ENCODE measurements at places on chromosomes 1 and 21.

DNA sequence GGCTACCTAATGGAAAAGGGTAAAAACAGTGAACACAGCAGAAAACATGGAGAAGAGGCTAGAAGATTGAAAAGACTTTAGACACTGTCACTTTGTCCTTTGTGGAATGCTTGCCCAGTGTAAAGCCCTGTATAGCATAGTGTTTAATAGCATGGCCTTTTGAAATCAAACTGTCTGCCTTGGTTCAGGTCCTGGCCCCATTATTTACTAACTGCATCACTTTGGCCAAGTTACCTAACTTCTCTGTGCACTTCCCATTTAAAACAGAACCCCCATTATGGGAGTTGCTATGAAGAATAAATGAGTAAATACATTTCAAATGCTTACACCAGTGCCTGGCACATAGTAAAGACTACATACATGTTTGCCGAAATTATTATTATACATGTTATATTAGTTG is 12.1 kb downstream of the PHC2 start:
- no peak for DNase-seq

DNA sequence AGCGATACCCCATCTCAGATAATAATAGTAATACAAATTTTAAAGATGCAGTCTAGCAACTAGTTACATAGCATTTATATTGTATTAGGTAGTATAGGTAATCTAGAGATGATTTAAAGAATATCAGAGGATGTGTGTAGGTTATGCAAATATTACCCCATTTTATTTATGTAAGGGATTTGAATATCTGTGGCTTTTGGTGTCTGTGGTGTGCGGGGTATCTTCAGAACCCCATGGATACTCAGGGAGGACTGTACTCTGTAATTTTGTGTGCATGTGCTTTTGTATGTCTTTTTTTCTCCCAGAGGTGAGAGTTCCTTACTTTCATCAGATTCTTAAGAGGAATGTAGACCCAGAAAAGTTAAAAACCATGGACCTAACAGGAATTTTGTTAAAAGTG is 12.8 kb downstream of the RNF2 start:
- DNase-seq: no peak

- DNase-seq: no peak
These were observed 411.0 kb downstream of the LMO4 start for GRCh38 chr1:87739704-87740103.

- no peak for DNase-seq
These were observed 53.6 kb upstream of the A3GALT2 start for GRCh38 chr1:33374336-33375105.

GRCh38 chr1:177340601-177341067 is 169.9 kb downstream of the BRINP2 start:
- DNase-seq: no peak

DNA sequence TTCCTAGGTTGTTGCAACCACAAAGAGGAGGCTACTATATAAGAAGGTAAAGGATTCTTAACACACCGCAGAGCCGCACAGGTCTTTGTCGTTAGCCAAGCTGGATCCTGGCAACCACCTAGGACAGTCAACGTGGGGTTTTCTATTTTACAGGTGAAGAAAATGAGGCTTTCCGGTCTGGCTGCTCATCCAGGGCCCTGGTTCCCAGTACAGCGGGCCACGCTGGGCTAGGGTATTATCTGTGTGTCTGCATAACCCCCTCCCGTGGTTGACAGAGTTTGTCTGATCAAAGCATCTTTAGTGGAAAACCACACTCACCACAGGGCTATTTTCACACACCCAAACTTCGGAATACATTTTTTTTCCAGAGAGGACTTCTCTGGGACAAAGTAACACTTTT is 39.0 kb upstream of the PDE9A start:
- DNase-seq: no peak

- DNase-seq: no peak
These were observed 15.3 kb downstream of the CD55 start for GRCh38 chr1:207336559-207337467.

- no peak for DNase-seq
These were observed 72.4 kb downstream of the CLCA4 start for GRCh38 chr1:86619313-86619712.

DNA sequence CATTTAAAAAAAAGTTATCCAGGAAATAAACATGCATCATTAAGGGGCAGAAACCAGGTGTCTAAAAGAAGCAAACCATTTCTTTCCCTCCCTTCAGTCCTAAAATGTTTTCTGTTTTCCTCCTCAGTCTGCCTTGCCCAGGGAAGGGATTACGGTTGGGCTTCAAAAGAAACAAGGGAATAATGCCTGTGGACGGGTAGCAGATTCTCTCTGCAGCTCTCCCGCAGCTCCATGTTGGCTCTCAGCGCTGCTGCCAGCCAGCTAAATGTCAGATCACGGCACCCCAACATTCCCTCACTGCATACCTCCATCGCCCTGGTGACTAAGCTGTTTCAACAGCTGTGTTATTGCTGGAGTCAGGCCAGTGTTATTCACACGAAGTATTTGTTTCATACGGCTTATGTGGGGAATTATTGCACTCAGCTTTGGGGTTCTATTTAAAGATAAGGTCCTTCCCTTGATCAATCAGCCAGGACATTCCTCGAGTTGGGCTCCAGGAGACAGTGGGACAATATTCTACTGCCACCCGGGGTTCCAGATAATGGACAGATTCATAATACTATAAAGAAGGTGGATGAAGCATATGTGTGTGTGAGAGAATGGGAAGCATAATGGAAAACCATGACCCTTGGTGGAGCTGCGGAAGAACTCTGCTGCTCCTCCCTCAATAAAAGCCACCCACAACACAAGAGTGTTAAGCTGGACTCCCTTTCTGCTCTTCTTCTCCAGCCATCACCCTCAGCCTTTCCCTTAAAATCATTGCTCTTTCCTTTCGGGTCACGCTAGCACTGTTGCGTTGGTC is 58.2 kb downstream of the WLS start:
- DNase-seq: no peak

DNA sequence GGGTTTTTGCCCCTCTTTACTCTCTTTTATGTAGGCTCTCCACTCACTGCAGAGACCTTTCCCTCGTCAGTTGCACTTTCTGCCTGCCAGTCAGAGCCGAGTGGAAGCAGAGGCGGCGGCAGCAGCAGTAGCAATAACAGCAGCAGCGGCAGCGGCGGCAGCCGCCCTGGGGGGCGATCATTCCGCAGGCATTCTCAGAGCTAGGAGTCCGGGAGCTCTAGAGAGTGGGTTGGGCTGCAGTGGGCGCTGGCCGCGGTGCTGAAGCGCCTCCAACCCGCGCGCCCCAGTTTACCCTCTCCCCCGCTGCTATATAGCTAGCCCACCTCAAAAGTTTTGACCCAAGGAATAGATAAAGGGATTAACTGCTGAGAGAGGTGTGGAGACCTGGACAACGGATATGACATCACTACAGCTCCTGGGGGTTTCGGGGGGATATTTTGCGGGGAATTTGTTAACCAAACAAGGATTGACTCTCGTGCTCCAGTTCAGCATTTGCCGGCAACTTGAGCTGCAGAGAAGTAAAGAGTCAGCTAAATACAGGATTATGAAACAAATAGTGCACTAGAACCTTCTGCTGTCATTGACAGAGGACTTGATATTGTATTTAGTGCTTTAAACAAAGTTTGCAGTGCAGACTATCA is at the start of gene OLFM3:
TSS of gene OLFM3 (minus strand) at position 102 of the 641 bp plus-strand sequence.
- DNase-seq: no peak

- no peak for DNase-seq
These were observed 14.1 kb downstream of the ADGRB2 start for GRCh38 chr1:31749785-31750735.

- DNase-seq: no peak
These were observed 6.9 kb downstream of the RGS4 start for GRCh38 chr1:163076044-163076443.

DNA sequence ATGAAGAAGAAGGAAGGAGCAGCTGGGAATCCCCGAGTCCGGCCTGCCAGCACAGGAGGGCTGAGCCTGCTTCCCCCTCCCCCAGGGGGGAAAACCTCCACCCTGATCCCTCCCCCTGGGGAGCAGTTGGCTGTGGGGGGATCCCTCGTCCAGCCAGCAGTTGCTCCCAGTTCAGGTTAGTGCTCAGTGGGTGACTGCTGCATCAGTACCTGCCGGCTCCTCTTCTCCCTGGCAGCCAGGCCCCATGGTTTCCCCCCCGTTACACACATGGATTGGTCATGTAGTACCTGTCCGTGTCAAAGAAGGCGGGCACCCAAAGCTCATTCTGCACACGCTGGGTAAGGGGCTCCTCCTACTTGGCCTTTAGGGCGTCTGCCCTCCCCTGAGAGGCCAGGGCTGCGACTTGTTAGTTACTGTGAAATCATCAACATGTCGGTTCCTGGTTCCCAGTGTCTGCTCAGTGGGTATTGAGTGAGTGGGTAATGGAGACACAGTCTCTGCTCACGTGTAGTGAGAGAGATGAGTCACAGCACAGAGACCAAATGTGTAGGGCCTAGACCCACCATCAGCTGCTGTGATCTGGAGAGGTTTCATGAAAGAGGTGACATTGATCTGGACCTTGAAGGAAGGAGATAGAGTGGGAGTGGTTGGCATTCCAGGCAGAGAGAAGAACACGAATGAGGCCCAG is 11.5 kb downstream of the NECAP2 start:
- DNase-seq: no peak

- DNase-seq: no peak
These were observed 242.5 kb upstream of the SGIP1 start for GRCh38 chr1:66291531-66291864.

GRCh38 chr1:98733782-98734112 is 72.2 kb downstream of the SNX7 start:
- no peak for DNase-seq

GRCh38 chr1:22635436-22635835 is 992 bp upstream of the C1QA start:
- no peak for DNase-seq

DNA sequence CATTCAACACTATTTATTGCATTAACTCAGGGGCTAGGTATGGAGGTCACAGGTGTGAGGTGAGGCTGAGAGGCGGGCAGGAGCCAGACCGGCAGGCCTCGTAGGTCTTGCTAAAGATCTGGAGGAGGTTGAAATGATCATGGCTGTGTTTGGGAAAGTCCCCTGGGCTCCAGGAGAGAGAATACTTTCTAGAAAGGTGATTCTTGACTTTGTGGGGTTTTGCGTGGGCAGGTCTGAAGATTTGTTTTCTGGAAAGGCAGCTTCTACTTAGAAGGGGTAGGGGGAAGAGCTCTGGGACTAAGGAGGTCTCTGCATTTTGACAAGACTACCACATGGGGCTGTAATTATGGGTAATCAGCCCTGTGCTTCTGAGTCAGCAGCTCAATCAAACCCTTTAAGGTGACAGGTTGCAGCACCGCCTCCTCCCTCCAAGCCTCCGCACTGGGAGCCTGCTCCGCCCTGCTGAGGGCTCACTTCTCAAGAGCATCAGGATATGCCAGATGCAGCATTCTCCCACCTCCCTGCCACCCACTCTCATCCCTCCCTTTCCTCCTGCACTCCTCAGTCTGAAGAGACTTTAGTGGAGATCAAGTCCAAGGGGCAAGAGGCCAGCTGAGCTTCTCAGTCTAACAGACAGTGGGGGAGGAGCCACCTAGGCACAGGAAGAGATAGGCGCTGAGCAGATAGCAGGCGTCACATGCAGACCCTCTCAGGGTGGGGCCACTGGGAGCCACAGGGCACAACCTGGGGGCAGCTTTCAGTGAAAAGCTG is 30.5 kb downstream of the SLC30A1 start:
- DNase-seq: no peak

GRCh38 chr1:150187560-150187931 is 37.8 kb downstream of the PLEKHO1 start:
- no peak for DNase-seq

- no peak for DNase-seq
These were observed 315.3 kb downstream of the TPR start for GRCh38 chr1:186059752-186060151.

DNA sequence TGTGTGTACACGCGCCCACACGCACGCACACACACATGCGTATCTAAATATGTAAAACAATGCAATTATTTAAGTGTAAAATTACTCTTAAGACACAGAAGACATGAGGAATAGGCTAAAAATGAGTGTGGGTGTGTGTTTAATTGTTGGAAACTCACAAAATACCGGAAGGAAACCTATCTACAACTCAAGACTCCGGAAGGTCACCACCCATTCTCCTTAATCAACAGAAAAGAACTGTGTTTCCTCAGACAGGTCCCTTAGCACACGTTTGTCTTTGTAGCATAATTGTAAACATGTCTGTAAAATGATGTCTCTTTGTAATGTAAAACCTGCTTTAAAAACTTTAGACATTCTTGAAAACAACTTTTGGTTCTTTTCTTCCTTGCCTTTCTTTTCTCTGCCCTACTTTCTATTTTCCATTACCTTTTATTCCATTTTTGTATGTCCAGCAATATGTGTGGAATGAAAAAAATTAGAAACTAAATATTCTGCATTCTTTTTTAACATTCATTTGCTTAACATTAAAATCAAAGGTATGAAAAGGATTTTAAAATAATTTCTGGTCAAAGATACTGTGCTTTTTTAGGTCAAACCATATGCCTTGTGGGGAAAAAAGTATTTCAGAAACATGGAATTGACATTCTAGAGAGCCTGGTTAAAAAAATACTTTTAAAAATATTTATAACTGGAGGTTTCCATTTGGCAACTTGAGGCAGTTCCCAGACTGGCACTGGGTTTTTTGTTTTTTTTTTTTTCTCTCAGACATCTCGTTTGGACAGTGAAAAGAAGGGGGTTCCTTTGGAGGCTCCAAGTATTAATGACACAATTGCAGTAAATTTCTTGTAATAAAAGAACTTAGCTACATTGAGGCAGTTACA is 46.2 kb downstream of the ATP5PF start:
- no peak for DNase-seq

- no peak for DNase-seq
These were observed 139.4 kb upstream of the CAMK1G start for GRCh38 chr1:209443975-209444651.

DNA sequence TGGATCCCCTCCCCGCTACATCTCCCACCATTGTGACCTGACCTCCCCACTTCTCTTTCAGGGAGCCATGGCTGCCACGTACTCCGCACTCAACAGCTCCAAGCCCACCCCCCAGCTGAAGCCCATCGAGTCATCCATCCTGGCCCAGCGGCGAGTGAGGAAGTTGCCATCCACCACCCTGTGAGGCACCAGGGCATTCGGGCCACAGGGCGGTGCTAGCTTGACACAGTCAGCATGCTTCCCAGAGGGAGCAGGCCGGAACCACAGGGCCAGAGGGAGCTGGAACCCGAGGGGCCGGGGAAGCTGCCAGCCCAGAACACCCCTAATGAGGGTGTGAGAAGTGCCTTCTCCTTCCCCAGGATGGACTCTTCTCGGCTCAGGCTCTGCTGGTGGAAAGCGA is 44.5 kb downstream of the RPS6KA1 start:
- no peak for DNase-seq

Data from stimulated activated CD8-positive, alpha-beta memory T cell treated with anti-CD3 and anti-CD28 coated beads, Interleukin-12 subunit alpha, Interleukin-12 subunit beta, amount 100 ng/mL, for 1 hour (primary cell).